ENCODE measurements at places on chromosomes 2 and 18.
A peak's percentile ranks its signal among the peaks of the same experiment; 100 is the strongest.

- peak; percentile 53 for DNase-seq
Measured at GRCh38 chr2:44981714-44982108, 27.5 kb downstream of the SIX2 start.

GRCh38 chr2:86027922-86028765, 77.5 kb downstream of the POLR1A start:
- DNase-seq: no peak

DNA sequence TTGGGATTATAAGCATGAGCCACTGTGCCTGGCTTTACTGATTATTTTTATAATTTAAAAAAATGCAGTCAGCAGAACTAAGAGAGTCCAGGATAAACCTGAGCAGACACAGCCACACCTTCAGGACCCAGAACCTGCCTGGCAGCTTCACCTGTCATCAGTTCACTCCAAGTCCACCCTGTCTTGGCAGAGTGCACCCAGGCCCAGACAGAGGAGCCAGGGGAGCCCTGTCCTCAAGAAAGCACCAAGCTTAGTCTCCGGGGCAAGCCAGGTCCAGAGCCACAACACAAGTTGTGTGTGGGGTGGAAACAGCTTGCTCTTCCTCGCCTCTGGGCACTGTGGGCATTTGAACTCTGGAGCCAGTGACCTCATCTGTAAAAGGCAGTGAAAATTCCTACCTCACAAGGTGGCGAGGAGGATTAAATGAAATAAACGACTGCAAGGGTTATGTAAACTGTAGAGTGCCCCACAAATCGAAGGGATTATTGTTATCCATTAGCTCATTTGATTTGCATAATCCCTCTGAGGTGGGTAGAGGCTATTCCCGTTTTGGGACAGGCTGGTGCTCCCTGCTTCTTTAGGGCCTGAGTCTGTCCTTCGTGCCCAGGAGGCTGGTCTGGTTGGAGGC, 24.7 kb downstream of the MYCN start:
- no peak for DNase-seq

- DNase-seq: no peak
Measured at GRCh38 chr2:109304731-109305470, 175.9 kb downstream of the SH3RF3 start.

DNA sequence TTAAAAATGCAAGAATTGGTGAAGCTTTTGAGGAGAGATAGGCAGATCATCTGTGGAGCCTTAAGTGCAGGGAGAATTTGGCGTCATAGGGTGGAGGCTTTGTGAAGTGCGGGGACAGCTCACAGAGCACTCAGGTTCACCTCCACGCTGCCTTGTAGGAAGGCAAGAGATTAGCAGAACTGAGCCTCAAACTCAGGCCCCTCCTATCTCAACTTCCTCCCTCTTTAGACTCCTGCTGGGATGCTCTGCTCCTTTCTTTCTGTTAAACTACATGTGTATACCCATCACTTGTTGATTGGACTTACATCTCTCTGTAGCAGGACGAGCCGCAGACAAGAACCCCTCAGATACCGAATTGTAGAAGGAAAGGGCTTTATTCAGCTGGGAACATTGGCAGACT, 422.2 kb downstream of the SETBP1 start:
- peak; percentile 30 for DNase-seq
